Endodermal cell (in vitro differentiated cells): ENCODE measurements at places on chromosomes 3 and 15. TPM values are rescaled to one million over a fixed set of nuclear protein-coding genes. Genes with fewer than 3 reads are reported as not detected.
A peak's percentile ranks its signal among the peaks of the same experiment; 100 is the strongest.

DNA sequence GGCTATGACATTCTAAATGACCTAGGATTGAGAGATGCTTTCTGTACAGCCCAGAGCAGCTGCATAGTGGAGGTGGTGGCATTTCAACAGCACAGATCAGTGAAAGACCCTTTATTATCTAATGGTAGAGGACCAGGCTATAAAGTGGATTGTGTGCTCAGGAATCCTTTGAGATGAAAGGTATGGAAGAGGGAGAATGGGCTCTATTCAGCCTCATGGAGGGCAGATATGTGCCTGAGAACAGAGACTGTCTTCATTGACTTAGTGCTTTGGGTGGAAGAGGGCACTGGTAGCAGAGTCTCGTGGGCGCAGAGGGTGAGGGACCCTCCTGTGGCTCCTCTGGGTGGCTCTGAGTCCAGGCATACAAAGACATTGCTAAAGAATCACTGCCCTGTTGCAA is 130.0 kb upstream of the SLC24A5 start:
- no peak for DNase-seq

DNA sequence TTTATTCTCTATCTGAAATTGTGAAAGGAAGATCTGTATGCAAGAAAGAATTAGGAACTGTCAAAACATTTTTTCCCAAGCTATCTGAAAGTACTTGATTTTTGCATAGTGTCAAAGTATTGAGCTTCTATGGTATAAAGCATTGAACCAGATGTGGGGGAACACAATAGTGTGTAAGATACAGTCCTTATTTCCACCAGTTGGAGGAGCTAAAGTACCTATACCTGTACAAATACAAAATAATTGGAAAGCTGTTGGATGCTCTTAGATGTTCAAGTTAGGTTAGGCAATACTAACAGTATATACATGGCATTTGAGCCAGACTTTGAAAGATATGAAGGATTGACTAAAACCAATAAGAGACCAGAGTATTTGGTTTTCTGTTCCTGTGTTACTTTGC is 148.4 kb downstream of the B3GALNT1 start:
- DNase-seq: no peak

- DNase-seq: no peak
These were observed 472.9 kb upstream of the THBS1 start for GRCh38 chr15:39108021-39108420.

DNA sequence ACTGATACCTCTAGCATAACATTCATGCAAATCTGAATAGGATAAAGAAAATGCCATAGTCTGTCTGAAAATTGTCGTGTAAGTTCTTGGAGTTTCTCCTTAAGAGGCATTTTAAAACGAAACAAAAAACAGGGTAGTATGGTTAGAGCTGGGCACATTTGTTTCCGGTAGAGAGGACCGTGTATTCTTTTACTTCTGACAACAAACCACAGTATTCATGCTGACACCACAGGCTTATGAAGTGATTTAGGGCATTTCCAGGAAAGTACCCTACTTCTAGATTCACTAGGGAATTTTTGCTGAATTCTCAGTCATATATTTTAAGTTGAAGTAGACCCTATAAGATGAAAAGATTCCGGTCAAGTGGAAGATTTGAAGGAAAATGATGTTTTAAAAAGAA is 541.3 kb downstream of the UNC13C start:
- no peak for DNase-seq

DNA sequence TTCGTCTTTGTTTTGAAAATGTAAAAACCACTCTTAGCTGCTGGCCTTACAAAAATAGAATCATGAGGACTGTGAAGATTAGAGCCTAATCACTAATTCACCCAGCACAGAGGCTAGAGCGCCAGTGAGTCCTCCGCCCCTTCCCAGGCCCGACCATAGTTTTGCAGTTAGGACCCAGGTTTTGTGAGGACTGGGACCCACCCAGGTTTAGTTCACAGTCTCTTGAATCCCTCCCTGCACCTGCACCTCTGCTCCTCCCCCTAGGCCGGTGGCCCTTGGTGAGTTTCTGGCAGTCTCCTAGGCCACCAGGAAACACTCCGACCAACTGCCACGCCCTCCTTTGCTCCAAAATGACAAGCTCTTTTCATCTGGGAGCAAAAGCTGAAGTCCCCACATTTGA is 136.0 kb upstream of the CCDC54 start:
- DNase-seq: peak; percentile 71

DNA sequence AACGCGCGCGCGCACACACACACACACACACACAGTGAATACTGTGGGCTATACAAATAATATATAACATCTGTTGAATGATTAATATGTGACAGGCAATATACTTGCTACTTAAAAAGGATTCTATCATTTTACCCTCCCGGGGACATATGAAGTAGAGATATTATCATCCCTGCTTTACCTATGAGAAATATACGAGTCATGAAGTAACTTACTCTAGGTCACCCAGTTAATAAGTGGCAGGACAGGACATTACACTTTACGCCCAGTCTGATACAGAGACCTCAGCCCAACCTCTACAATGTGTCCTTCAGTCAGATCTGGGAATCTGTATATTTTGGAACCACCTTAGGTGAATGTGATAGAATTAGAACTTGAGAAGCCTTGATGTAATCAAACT is 55.4 kb downstream of the CCDC54 start:
- DNase-seq: no peak

GRCh38 chr3:152458376-152459117 is 189.8 kb downstream of the MBNL1 start:
- no peak for DNase-seq

- DNase-seq: peak; percentile 56
These were observed 29.9 kb downstream of the IL5RA start for GRCh38 chr3:3080309-3080708.

GRCh38 chr3:107235193-107235927 is 141.9 kb upstream of the CCDC54 start:
- no peak for DNase-seq

- no peak for DNase-seq
These were observed 837.2 kb downstream of the NTRK3 start for GRCh38 chr15:87419344-87419743.

- no peak for DNase-seq
These were observed 145.5 kb downstream of the GOLIM4 start for GRCh38 chr3:167950212-167950611.

GRCh38 chr3:186643493-186643892 is 3.3 kb downstream of the FETUB start:
- no peak for DNase-seq

- DNase-seq: no peak
These were observed 10.3 kb downstream of the RTP1 start for GRCh38 chr3:187207624-187208023.

DNA sequence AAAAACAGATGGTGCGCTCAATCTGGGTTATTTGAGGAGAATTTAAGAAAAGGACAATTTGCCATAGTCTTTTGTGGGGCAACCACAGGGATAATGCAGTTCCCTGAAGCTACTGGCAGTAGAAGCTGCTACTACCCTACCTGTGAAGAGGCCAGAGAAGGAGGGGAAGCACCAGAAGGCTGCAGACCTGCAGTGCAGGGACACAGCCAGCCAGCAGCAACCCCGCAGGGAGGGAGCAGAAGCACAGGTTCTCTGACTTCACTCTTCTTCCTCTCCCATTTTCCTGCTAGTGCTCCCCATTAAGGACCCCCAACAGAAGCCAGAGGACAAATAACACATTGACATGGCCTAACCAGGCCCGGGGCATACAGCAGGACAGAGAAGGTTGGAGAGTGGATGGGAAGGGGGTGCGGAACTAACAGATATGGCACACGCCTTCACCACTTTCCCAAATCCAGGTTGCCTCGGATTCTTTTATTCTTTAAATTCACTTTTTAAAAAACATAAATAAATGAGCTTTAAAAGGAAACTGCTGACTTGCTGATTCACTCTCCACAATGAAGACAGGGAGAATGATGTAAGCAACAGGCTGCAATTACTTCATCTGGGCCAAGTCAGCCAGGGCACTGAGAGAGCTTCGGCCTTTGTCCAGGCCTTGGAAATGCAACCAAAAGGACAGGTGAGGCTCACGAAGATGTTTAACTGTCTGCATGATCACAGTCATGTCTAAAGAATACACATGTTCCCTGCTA is 30.1 kb downstream of the POPDC2 start:
- DNase-seq: peak; percentile 58

- no peak for DNase-seq
These were observed 93.4 kb downstream of the IL12A start for GRCh38 chr3:160081958-160082533.

DNA sequence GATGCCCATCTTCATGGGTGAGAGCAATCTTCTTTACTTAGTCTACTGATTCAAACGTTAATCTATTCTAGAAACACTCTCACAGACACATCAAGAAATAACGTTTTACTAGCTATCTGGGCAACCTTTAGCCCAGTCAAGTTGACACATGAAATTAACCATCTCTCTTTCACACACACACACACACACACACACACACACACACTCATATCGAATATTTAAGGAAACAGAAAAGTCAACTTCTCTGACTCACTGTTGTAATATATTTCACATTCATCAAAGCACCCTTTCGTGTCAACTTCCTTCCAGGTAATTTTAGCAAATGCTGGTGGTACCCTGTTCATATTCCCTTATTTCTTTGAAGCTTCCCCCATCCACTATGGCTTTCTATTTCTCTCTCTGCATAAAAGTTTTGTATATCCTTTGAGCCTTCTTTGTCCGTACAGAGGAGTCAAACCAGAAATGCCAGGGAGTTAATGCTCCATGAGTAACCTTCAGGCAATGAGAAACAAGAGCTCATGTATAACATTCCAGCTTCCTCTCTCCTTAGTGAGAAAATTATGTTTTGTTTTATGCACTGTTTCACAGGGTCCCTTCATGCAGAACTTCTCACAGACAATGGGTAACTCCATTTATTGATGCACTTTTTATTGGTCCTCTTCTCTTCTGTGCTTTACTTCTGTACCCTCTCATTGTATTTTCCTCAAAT is 335.5 kb upstream of the CBLB start:
- no peak for DNase-seq

GRCh38 chr3:81308306-81308705 is 453.1 kb downstream of the GBE1 start:
- DNase-seq: no peak

DNA sequence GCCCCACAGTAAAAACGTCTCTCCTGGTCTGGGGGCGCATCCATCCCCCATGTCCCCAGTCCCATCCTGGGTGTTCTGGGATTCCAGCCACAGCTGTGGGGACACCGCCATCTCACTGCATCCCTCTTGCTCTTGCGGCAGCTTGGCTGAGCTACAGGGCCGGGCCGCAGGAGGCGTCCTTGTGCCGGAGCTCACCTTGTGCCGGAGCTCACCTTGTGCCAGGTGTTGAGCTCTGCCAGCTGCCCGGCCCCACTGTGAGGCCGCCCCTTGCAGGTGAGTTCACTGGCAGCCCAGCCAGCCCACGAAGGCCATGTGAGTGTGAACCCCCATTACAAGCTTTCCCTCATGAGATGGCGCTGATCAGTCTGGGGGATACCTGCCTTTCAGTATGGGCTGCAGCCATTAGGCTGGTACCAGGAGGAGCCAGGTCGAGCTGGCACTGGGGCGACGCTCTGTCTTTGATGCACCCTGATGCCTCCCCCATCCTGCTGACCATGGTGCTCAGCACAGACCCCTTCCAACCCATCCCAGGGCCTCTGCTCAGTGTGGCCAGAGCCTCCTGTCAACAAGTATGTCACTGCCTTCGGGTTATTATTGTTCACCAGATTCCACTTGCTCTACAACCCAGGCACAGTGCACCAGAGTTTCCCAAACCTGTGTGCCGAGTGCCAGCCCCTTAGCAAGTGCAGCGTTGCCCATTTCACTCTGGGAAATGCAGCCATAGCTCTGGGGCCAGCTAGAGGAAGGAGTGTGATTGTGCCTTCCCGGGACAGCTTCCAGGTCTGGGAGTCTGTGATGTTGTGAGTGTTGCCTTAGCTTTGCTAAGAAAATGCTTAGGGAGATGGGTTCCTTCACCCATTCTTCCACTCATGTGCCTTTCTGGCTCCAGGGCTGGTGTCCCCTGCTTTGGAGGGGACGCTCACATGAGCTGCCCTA is 105.7 kb downstream of the APBA2 start:
- peak; percentile 40 for DNase-seq

- no peak for DNase-seq
These were observed 17.4 kb downstream of the KAT2B start for GRCh38 chr3:20057612-20058180.

DNA sequence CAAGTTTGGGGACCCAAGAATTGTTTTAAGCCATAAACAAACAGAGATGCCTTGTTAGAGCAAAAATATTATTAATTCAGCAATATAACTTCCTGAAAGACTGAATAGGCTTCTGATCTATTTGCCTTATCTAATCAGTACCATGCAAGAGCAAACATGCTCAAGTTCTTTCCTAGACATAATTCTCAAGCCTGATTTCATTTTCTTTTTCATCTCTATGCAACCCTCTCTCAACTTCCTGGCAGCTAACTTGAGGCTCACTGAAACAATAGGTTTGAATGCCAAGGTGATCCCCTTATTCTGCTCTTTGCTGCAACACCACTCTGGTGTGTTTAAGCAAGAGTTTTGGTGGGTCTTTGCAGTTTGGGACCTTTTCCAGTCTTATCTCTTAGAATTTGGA is 230.9 kb upstream of the CD96 start:
- no peak for DNase-seq

- no peak for DNase-seq
These were observed 145.0 kb downstream of the NEK10 start for GRCh38 chr3:27224197-27224596.

DNA sequence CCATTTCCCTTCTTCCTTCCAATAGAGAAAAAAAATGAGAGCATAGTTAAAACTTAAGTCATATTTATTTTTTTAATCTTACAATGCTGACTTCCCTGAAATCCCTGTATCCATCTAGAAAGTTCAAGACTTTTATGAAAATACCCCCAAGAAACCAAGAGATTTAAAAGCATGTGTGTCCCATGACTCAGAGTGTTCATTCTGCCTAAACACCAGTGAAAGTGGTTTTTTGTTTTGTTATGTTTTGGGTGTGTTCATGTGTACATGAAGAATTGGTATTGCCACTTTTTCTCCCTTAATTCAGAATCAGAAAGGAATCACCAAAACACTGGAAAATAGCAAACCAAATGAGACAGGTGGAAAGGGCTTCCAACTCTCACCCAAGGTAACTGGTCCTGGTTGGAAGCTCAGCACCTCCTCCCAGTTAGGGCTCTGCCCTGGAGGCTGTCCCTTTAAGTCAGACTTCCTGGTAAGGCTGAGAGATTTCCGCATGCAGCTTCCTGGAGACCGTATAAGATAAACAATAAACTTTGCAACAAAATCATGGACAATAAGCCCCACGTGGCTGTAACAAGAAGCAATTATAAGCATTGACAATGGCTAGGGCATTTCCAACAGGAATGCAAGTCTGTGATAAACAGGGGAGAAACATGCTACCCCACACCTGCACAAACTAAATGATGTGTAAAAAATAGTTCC is 121.9 kb upstream of the ARHGEF3 start:
- peak; percentile 52 for DNase-seq

Gene TMEM158
- 5.5 and 6.8 TPM in 2 replicates for total RNA-seq

Gene C3orf80
- 0.27 TPM in 1 of 2 replicates, not detected in the other for total RNA-seq

Gene ZSCAN2
- 28.0 and 31.3 TPM in 2 replicates for total RNA-seq

Gene TSEN2
- 18.2 and 19.1 TPM in 2 replicates for total RNA-seq

Gene MYL3
- total RNA-seq: 2.0 to 2.8 TPM (median 2.3 TPM) in 3 replicates

Gene SLC26A6
- 61.4 and 75.6 TPM in 2 replicates for total RNA-seq

Gene CYP19A1
- not detected in 2 replicates for total RNA-seq

Gene NOX5
- total RNA-seq: not detected in 2 replicates

Gene FAH
- 14.2 and 16.7 TPM in 2 replicates for total RNA-seq
